Peyer's patch (tissue), 4 donors: ENCODE measurements at places on chromosomes 7 and 10.
A peak's percentile ranks its signal among the peaks of the same experiment; 100 is the strongest.

DNA sequence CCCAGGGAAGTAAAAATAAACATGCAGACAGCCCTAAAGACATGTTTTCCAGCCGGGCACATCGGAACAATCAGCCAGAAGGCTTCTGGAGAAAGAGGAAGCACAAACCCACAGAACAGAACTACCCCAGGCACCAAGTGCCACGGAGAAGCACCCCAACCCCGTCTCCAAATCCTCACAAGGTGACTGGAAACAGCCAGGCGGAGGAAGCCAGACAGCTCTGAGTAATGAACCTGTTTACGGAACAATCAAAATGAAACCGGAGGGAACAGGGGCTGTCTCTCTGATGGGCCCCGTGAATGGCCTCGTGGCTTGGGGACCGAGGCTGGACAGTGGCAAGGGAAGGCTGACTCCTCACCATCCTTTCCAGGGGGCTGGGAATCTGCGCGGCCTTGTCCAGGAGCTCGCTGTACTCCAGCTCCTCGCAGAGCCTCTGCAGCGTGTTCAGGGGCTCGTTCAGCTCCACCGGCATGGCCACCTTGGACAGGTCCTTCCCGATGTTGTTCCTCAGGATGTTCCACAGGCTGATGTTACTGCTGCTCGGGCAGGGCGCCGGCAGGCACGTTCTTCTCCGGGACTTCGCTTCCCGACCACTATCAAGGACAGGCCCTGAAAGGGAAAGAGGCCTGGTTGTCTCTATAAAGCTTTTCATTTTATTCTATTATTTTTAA, 77.0 kb upstream of the GSDME start:
- peak; percentile 67 for DNase-seq

GRCh38 chr10:29377333-29377961, 88.6 kb downstream of the LYZL1 start:
- DNase-seq, result no peak

DNA sequence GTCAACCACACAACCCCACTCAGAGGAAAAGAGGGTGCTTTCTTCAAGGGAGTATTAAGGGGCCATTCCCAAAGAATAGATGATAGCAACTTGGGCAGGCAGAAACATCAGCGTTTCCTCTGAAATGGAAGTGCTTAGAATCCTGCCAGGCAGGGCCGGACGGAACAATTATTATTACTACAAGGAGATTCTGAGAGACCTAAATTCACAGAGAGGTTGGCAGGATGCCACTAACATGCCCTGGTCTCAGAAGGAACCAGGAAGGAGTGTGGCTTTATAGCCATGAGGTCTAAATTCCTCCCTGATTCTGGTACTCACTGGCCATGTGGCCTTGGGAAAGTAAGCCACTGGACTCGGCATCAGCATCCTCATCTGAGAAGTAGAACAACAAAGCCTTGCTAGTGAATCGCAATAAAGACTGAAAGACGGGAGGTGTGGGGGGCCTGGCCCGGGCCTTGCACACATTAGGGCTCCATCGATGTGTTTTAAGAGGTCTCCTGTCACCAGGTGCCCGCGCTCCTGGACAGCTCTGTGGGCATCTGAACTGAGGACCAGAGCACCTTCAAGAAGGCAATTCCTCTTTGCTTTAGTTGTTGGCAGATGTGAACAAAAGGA, 131.5 kb downstream of the OAT start:
- DNase-seq, result peak; percentile 21

DNA sequence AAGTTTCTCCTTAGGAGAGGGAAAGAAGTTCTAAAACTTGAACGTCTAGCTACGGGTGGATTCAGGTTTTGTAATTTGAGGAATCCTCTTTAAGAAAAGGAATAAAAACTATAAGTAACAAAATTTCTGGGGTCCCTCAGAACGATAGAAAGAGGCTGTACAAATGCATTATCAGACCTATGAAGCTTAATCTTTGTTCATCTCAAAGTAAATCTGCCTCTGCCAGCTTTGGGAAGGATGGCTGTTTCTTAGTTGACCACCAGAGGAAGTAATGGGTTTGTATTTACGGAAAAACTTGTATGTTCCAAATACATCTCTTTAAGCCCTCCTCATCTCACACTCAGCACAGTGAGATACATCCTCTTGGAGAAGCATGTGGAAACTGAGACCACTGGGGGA, 864 bp downstream of the PSTK start:
- no peak for DNase-seq

DNA sequence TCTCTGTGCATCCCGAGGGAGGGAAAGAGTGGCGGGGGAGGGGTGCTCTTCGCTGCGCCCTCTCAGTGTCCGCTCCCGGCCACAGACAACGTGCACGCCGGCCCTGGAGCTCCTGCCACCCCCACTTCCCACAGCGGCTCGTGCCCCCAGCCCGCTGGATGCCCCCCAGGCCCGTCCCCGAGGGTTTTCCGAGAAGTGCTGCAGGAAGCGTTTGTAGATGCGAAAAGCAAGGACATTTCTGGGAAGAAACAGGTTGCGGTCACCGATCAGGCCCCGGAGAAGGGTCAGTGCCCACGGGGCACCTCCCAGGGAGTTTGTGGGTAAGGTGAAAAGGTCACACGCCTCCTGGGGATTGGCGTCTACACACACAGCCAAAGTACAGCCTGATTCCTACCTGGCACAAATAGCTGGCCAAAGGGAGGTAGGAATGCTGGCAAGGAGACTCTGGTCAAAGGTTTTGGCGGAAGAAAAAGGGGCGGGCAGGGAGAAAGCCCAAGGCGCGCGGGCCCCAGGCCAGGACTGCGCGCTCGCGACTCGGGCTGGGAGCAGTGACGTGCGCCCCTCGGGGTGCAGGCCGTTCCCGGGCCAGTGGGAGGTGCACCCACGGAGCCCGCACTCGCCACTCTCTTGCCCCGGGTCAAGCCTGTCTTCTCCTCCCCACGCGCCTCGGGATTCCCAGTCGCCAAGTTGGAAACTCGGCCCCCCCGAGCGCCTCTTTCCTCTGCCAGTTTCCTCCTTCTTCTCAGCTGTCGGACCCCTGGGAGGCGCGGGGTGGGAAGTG, 1.5 kb upstream of the NRP1 start:
- peak; percentile 70 for DNase-seq

GRCh38 chr10:89478085-89478738, 57.2 kb downstream of the SLC16A12 start:
- no peak for DNase-seq

DNA sequence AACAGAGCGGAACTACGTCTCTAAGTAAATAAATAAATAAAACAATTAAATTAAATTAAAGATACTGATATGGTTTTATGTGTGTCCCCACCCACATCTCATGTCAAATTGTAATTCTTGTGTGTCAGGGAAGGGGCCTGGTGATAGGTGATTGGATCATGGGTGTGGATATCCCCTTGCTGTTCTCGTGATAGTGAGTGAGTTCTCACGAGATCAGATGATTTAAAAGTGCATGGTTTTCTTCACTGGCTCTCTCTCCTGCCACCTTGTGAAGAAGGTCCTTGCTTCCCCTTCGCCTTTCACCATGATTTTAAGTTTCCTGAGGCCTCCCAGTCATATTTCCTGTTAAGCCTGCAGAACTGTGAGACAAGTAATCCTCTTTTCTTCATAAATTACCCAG, 29.0 kb upstream of the OGDHL start:
- no peak for DNase-seq
